Stimulated activated CD4-positive, alpha-beta T cell treated with anti-CD3 and anti-CD28 coated beads, TNF-alpha, amount 100 ng/mL, for 1 hour (primary cell): ENCODE measurements at places on chromosomes 1 and 21.
A peak's percentile ranks its signal among the peaks of the same experiment; 100 is the strongest.

DNA sequence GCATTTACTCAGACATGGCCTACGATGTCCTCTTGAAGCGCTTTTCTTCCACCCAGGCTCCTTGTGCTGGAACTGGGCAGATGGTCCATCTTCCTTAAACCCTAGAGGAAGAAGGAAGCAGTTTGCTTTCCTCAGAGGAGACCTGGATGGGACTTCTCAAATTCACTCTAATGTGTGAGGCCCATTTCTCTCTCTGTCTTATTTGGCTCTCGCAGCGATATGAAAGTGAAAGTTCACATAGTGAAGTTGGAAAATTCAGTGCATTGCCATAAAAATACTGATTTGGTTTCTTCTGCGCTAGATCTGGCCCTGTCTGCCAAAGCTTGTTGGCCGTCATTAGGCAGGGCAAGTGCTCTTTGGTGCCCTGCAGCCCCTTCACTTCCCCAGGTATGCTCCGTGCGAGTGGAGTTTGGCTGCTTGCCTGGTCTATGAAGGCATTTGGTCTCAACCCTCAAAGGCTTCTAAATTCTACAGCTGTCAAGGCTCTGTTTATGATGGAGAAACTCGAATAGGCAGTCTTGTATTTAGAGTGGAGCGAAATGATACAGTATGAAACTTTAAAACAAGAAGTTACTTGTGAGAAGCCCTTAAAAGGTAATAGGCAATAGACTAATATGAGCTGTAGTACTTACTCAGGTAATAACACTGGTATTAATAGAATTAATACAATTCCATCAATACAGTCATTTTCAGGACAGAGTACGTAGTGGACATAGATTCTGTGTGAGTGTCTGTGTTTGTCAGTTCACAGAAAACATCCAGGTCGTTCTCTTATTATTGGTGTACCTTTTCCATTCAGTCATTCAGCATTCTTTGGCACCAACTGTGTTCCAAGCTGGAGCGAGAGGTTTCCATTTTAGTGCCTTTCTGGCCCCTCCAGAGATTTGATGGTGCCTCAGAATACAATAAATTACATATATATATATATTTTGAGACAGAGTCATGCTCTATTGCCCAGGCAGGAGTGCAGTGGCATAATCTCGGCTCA, 20.5 kb downstream of the SZRD1 start:
- no peak for DNase-seq

GRCh38 chr1:84853741-84854721, 39.0 kb downstream of the LPAR3 start:
- DNase-seq: peak; percentile 24

GRCh38 chr1:117636637-117637425, 31.0 kb downstream of the TENT5C start:
- DNase-seq: no peak

DNA sequence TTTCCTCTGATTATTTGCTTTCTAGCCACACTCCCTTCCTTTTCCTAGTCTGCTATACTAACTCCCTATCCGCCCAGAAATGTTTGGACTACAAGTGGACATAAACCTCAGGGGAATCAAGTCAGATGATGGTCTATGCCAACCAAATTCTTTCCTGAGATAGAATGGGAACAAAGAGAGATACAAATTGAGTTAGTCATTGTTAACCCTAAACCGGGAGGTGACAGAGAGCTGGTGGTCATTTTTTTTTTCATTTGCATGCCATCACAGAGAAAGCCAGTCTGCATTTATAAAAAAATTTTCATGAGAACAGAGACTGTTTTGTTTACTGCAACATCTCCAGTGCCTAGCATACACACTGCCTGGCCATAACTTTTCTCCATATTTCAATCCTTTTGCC, 35.0 kb downstream of the MYSM1 start:
- DNase-seq: no peak

- no peak for DNase-seq
Measured at GRCh38 chr1:229896306-229896705, 170.7 kb upstream of the GALNT2 start.

- no peak for DNase-seq
Measured at GRCh38 chr1:66282343-66282852, 251.6 kb upstream of the SGIP1 start.

- no peak for DNase-seq
Measured at GRCh38 chr1:246954126-246954525, 22.4 kb upstream of the AHCTF1 start.
